ENCODE measurements at places on chromosomes 6 and 20.

GRCh38 chr6:112560651-112561050 lies 213.5 kb downstream of the RFPL4B start:
- no peak for DNase-seq

GRCh38 chr6:28333047-28333446 lies 2.9 kb downstream of the ZSCAN31 start:
- DNase-seq, result no peak

- DNase-seq, result no peak
Observed at GRCh38 chr6:134258849-134259306, 59.0 kb downstream of the SGK1 start.

GRCh38 chr6:109738667-109739066 lies 47.6 kb downstream of the FIG4 start:
- DNase-seq, result no peak

DNA sequence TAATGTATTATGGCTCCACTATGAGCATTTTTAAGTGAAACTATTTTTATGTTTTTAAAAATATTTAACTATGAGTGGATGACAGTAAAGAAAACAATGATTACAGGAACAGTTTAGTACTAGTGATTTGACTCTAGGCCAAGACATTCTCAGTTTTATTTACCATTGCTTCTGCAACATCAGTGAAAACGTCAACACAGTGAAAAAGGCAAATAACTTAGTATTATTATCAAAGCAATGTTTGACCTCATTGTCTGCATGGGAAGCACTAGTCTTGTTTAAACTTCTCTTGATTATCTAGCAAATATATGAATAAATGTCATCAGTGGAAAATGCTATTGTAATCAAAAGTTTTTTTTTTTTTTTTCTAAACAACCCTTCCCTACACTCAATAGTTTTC lies 165.0 kb downstream of the HTR1B start:
- no peak for DNase-seq

GRCh38 chr6:82030301-82030700 lies 217.2 kb downstream of the IBTK start:
- DNase-seq, result no peak

DNA sequence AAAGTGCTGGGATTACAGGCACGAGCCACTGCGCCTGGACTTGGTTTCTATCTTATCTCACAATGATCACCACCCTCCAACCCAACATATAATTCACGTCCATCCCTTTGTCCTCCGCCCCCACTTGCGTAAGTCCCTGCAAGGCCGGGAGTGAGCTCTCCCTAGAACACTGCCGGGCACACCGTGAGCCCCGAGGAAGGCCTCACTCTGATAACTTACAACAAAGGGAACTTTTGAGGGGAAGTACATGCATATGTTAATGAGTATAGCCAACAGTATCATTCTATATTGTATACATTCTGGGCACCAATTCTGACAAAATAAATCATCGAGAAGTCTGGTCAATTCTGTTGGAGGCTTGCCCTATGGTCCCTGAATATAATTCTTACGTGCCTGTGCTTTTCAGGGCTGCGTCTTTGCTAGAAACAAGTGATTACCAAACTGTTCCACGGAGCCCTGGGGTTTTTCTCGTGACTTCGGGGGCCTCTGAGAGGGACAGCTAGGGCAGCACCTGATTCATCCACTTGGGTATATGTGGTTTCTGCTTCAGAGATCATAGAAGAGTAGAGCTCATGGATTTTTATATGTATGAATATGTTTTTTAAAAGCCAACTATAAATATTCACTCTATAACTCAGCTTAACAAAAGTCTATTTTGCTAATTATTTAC lies 469.8 kb upstream of the AGPAT4 start:
- DNase-seq, result no peak

GRCh38 chr6:153028286-153028685 lies 25.8 kb upstream of the MTRF1L start:
- DNase-seq, result no peak

DNA sequence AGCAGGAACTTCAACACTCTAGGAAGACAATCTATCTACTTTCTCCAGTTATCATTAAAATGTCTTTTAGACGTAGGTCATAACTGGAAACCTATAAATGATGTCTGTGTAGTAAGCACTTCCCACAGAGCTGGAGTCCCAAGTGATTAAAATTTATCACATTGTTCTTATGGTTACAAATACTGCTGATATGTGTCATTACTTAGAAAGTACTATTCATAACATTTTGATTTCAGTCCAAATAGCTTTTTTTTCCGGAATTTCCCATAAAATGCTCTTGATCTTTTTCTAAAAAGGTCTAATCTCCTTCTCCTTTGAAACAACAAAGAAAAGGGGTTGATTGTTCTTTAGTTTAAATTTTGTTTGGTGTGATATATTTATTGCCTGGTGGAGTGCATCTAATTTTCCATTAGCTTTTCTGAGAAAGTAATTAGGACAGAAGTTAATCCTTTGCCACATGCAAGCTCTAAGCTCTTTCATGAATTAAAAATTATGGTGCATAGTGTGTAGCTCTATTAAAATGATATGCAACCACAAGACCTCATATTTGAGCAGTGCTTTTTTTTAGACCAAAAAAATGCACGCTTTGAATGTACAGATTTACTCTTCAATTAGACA lies 132.7 kb upstream of the TCF21 start:
- DNase-seq, result no peak

GRCh38 chr20:57544838-57545564 lies 15.9 kb upstream of the PCK1 start:
- DNase-seq, result no peak

DNA sequence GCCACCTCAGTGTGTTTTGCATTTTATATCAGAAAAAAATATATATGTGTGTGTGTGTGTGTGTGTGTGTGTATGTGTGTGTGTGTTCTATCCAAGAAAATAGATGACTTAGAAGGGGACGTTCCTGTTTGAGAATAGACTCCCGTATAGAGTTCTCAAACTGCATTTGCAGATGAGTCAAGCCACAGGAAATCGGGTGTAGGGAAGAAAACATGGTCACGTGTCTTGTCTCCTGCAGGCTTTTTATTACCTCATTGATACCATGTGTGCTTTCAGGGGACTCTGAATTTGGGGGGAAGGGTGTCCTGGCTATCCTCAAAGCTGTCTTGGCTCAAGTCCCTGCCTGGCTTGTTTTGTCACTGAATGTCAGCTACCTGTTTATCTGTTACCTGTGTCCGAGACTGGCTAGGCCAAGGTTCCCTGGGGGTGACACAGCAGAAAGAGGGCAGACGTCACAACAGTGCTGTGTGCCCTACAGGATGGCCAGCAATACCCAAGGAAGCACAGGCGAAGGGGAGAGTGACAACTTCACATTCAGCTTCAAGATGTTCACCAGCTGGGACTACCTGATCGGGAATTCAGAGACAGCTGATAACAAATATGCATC lies 55.7 kb upstream of the NOP56 start:
- no peak for DNase-seq

DNA sequence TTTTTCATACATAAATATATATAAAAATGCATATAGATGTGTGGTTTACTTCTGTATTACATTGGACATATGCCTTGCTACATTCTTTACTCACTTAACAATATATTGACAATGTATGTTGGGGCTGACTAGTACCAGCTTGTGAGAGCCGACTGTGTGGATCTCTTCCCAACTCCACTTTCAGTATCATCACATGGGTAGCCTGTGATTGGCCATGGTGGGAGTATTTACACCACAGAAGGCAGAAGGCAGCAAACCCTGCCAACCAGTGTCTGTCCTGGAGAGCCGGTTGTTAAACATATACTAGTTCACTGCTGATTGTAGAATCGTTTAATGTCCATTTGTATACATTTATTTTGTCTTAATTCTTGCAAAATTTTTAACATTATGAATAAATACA lies 638.7 kb downstream of the DHX35 start:
- DNase-seq, result no peak

GRCh38 chr6:25232479-25232878 lies 46.7 kb upstream of the CARMIL1 start:
- DNase-seq, result no peak

DNA sequence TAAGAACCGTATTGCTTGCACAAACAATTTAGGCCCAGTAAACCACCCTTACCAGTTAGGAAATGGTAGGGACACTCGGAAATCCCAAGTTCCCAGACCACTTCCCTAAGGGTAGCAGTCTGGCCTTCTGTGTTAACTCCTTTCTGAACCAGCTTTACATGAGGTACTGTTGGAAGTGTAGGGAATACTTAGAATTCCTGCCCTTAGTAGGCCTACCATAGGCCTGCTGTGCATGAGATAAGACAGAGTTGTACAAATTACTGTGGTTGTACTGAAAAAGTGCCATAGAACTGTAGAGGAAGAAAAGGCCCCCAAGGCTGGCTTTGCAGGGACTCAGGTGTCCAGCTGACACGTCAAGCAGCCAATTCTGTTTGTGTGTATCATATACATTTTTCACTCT lies 11.1 kb downstream of the RPRD1B start:
- no peak for DNase-seq

DNA sequence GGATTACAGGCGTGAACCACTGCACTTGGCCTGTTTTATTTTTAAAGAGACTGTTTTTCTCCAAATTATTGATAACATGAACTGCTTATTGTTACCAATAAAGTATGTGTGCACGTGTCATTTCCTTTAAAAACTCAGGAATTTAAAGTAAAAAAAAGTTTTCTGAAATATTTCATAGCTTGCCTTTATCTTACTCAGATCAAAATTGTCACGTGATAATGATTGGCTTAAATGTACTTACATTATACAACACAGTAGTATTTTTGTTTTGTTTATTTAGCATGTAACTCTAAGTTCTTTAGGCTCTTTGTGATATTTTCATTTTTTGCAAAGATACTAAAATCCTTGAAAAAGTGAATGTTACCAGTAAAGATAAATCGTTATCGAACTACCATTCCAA lies 174.1 kb downstream of the ZFAND3 start:
- DNase-seq, result no peak

- DNase-seq, result no peak
Observed at GRCh38 chr6:101000341-101000740, 119.2 kb upstream of the ASCC3 start.

DNA sequence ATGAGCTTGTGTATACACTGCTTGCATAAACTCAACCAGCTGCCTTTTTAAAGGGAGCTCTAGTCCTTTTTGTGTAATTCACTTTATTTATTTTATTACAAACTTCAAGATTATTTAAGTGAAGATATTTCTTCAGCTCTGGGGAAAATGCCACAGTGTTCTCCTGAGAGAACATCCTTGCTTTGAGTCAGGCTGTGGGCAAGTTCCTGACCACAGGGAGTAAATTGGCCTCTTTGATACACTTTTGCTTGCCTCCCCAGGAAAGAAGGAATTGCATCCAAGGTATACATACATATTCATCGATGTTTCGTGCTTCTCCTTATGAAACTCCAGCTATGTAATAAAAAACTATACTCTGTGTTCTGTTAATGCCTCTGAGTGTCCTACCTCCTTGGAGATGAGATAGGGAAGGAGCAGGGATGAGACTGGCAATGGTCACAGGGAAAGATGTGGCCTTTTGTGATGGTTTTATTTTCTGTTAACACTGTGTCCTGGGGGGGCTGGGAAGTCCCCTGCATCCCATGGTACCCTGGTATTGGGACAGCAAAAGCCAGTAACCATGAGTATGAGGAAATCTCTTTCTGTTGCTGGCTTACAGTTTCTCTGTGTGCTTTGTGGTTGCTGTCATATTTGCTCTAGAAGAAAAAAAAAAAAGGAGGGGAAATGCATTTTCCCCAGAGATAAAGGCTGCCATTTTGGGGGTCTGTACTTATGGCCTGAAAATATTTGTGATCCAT lies 15.3 kb downstream of the TNFAIP3 start:
- no peak for DNase-seq

DNA sequence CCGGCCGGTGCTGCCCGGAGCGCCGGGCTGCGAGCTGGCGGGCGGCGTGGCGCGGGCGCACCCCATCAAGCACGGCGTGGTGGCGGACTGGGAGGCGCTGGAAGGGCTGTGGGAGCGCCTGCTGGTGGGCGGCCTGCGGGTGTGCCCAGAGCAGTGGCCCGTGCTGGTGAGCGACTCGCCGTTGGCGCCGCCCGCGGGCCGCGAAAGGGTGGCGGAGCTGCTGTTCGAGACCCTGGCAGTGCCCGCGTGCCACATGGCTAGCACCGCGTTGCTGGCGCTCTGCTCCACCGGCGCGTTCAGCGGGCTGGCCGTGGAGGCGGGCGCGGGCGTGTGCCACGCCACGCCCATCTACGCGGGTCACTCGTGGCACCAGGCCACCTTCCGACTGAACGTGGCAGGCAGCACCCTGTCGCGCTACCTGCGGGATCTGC lies 517 bp downstream of the ACTL10 start:
- DNase-seq, result no peak

GRCh38 chr6:36843170-36843569 lies 3.9 kb upstream of the CPNE5 start:
- no peak for DNase-seq

Data from bone marrow (tissue), 2 donors.